Cardiac fibroblast (primary cell): ENCODE measurements at places on chromosomes 7 and 10.
A peak's percentile ranks its signal among the peaks of the same experiment; 100 is the strongest.

DNA sequence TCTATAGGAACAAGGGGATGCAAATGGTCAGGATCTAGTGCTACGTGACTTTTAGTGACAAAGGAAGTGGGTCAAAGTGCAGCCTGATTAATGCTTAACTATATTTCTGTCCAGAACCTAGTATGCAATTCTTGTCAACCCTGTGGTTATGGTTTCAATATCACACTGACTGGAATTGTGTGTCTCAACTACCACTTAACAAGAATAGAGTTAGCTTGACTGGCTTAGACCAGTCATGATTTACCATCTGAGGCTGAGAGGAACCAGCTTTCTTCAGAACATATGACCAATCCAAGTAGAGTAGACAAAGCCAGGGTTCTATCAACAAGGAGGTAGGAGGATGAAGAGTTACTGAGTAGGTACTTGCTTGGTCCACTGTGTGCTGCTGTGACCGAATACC is 54.4 kb downstream of the MYPN start:
- DNase-seq = no peak

- no peak for DNase-seq
Measured at GRCh38 chr10:35685402-35685801, 43.3 kb upstream of the FZD8 start.

DNA sequence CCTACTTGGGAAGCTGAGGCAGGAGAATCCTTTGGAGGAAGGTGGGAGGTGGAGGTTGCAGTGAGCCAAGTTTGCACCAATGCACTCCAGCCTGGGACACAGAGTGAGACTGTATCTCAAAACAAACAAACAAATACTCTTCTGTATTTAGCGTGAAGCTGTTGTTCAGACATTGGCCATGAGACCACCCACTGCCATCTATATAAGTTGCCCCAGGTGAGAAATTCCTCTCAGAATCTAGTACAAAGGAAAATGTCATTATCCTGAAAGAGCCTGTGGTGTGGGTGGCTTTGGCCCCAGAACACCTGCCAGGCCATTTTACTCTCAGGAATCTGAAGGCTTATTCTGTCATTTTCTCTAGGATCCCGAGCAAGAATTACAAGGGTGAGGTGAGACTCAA is 4.0 kb upstream of the FRMD4A start:
- no peak for DNase-seq

GRCh38 chr10:33719005-33719703 is 384.7 kb upstream of the NRP1 start:
- DNase-seq = no peak

- no peak for DNase-seq
Measured at GRCh38 chr7:30566596-30566995, 28.1 kb upstream of the GARS1 start.

DNA sequence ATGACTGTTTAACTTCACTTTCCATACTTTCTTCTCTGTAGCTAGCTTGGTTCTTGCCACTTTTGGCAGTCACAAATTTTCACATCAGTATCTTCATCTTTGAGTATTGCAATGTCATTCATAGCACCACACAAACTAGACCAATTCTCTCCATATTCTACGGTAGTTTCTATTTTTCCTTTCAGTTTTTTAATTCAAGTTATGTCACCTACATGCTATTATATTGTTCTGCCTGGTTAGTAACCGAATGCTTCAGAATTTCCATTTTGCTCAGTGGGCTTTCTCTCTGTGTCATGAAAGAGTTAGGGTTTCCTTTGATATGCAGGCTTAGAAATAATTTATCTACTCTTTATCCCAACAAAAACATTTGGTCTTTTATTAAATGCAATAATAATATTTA is 896.5 kb downstream of the GATA3 start:
- DNase-seq = no peak

GRCh38 chr7:4286351-4286750 is 395.7 kb upstream of the FOXK1 start:
- no peak for DNase-seq

- DNase-seq = no peak
Measured at GRCh38 chr7:123079021-123079420, 83.5 kb upstream of the TAS2R16 start.

GRCh38 chr7:19294619-19295018 is 149.4 kb upstream of the FERD3L start:
- peak; percentile 43 for DNase-seq

GRCh38 chr10:51606825-51607462 is 92.5 kb downstream of the CSTF2T start:
- DNase-seq = no peak

- DNase-seq = no peak
Measured at GRCh38 chr7:36058020-36058592, 94.9 kb upstream of the EEPD1 start.

GRCh38 chr7:91446819-91447218 is 182.6 kb downstream of the FZD1 start:
- no peak for DNase-seq

DNA sequence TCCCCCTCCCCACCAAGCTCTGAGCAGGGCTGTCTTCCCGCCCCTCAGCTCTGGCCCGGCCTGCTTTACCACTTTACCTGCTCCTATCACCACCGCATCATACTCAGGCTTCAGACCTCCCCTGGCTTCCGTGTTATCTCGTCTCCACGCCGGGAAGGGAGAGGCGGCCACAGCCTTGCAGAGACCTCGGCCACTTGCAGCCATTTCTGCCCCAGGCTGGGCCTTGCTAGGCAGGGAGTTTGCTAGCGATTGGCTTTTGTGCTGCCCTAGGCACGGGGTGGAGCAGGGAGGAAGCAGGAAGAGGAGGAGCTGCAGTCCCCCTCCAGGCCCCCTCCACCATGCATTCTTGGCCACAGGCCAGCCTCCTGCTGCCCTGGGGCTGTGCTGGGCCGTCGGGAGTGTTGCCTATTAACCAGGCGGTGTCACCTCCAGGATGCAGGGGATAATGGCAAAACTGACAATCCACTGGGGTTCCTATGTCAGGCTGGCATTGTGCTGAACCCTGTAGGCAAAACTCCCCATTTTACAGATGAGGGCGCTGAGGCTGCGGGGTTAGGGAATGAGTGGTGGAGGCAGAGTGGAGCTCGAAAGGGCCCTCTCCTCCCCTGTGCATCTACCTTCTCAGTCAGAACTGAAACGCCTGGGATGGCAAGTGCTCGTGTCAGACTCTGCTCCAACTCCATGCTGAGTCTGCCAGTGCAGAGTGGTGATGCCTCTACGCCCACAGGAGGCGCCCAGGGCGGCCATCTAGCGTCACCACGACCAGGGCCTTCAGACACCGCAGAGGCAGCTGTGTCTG is at the start of gene PYROXD2:
PYROXD2 (minus strand) TSS at position 251 of the 799 bp plus-strand sequence; CDS start at position 204, 47 bp downstream.
- DNase-seq = peak; percentile 91

- DNase-seq = no peak
Measured at GRCh38 chr7:3588341-3588740, 287.3 kb downstream of the SDK1 start.

DNA sequence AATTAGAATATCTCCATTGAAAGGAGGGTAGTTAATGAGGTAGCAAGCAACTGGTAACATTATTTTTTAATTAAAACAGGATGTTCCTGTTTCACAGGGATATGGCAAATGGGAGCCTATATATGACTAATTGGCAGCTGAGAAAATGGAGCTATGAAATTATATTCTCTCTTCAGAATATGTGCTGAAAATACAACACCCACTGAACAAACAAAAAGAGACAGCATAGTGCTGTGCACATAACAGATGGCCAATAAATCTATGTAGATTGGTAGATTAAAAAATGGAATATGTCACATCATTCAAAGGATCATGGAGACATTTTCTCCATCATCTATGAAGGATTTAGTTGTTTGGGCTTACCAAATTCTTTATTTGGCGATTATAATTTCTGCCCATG is 362.0 kb downstream of the GPR37 start:
- no peak for DNase-seq

DNA sequence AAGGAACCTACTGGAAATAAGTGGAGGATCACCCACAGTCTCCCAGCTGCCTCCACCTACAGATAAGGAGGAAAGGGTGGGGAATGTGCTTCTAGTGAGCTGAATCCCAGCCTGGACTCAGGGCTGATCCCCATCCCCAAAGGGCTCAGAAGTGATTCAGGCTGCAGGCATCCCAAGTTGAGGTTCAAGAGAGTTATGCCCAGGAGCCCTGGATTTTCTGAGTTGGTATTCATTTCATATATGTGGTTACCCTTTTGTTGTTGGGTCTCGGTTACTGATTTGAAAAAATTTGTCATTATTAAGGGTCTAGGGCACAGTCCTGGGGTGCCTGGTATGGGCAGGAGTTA is 30.0 kb upstream of the SRGN start:
- DNase-seq = peak; percentile 67

- DNase-seq = peak; percentile 64
Measured at GRCh38 chr10:92590623-92591549, 2.0 kb upstream of the KIF11 start.

- no peak for DNase-seq
Measured at GRCh38 chr7:148882841-148883265, 1.2 kb downstream of the EZH2 start.

DNA sequence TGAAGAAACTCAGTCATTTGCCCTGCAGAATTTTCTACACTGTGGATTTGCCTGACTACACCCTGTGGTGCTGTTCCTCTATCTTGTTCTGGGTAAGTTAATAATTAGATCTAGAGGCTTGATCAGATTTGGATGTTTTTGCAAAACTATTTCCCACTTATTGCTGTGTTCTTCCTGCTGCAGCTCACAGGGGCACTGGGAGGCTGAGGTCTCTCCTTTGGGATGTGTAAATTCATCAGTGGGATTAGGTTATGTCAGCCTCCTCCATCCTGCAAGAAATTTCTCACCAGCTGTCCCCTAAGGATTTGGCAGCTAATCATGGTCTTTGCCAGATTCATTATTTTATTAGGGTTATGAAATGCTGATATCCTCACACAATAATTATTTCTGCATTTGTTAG is 148.1 kb upstream of the ZNF32 start:
- no peak for DNase-seq

DNA sequence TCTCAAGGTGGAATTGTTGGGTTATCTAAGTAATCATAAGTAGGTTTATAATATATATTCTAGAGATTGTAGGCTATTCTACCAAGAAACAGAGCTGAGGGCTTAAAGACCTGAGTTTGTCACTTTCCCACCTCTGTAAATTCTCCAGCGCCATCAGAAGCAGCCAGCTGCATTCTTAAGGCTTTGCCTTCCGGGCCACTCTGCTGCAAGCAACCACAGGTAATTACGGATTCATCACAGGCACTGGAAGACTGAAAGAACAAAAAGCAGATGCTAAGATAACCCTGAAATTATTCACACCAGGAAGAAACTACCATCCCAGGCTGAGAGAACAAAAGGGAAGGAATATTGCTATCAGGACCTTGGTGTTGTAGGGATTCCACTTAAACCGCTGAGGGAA is 137.8 kb upstream of the JCAD start:
- DNase-seq = no peak

DNA sequence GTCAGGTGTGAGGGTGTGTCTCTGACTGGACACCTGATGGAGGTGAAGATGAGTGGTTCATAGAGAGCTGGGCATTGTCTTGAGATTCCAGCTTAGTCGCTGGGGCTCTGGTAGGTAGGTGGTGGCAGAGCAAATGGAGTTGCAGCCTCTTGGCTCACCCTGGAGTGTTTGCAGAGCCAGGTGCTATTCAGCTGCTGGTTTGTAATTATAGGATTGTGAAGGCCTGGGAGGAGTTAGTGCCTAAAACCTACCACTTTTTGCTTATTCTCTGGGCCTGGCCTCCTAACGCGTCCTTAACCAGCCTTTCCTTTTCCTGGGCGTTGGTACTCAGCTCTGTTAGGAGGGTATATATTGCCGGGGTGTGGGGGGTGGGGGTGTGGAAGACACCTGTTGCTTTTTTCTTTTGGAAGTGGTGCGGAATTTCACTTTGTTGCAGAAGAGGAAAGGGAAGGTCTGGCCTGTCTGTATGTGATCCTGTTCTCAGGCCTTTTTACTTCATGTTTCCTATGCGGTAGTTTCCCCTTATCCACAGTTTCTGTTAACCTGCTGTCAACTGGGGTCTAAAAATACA is 3.2 kb downstream of the PPRC1 start:
- no peak for DNase-seq

GRCh38 chr7:116027786-116028185 is 2.8 kb downstream of the TFEC start:
- DNase-seq = no peak

DNA sequence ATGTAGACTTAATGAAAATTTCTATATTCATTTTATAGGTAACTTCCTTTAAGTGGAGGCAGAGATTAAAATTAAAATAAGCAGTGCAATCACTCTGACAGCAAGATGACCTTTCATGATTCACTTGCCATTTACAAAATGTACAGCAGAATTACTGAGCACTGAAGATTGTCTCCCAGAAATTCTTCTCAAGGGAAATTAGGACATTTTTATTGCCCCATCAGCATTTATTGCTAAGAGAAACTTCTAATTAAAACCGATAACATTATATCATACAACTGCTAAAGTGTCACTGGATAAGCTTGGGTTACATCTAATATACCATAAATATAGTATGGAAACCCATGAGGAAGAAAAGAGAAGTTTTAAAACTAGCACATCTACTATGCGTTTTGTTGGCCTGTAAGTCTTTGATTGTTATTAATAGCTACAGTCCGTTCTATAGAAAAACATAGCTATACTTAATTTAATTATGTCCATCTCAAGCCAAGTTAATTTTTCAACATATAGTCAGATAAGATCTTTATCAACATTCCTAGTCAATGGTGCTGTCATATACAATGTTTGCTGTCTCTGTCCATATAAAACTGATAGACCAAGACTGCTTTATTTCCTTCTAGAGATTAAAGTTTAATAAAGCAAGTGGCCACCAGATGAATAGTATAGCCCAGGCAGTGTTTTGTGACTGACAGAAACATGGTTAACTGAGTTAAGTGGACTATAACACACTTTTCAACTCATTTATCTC is 217.1 kb upstream of the HGF start:
- DNase-seq = no peak

GRCh38 chr10:133279326-133280226 is 2.9 kb upstream of the ADAM8 start:
- DNase-seq = no peak

GRCh38 chr7:77899516-77899915 is 100.9 kb downstream of the PHTF2 start:
- no peak for DNase-seq

DNA sequence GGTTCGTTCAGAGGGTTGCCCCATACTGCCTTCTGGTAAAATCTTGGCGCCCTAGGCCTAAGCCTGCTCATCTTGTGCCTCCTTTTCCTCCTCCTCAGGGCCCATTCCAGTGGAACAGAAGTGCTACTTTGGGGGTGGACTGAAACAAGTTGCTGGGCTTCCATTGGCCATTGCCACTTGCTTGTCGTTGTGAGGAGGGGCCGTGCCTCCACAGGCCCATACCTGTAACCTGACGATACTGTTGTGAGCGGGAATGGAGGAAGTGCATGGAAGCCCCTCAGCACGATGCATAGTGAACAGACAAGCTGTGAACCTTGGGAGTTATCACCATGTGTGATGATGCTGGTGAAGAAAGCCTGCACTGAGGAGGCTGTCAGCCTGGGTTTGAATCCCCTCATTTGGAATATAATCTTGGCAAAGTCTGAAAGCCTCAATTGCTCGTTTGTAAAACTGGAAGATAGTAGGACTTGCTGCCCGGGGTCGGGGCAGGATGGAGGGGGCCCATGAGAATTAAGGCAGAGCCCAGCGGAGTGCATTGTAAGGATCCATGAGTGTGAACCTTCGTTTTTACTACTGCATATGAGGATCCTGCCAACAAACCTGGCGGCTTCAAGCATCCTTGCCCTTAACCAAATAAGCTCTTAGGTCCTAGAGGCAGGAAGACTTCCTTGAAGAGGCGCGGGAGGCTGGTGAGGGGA is 671 bp upstream of the PAPSS2 start:
- no peak for DNase-seq

GRCh38 chr10:73584737-73585136 is 6.4 kb downstream of the USP54 start:
- no peak for DNase-seq

GRCh38 chr10:88913788-88914187 is 33.7 kb downstream of the STAMBPL1 start:
- no peak for DNase-seq
